ENCODE measurements at places on chromosomes 2 and 18.

- DNase-seq: no peak
These were observed 35.1 kb downstream of the CD28 start for GRCh38 chr2:203741566-203741965.

- DNase-seq: no peak
These were observed 158.9 kb downstream of the DPP4 start for GRCh38 chr2:161915121-161915520.

- DNase-seq: no peak
These were observed 10.6 kb downstream of the LYPD6B start for GRCh38 chr2:149049142-149049541.

DNA sequence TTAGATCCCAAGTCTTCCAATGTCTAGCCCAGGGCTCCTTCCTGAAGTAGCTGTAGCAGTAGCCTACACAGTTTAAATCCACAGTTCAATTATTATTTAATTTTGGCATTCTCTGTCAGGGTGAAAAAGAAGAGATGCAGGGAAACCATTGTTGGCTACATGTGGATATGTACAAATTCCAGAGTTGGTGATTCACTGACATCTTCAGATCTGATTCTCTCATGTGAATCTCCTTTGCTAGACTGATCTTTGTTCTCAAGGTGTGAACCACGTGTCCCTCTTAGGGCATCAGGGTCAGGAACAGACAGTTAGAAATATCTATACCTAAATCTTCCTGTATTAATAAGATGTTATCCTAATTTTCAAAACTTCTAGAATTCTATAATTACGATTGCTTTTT, 36.7 kb downstream of the ADCYAP1 start:
- DNase-seq: no peak

GRCh38 chr2:168705534-168706470, 96.6 kb upstream of the NOSTRIN start:
- DNase-seq: no peak

- DNase-seq: no peak
These were observed 184.7 kb downstream of the SMAD7 start for GRCh38 chr18:48766026-48766425.

- DNase-seq: no peak
These were observed 113.1 kb upstream of the ID2 start for GRCh38 chr2:8568543-8569302.

GRCh38 chr18:34122724-34123334, 101.9 kb downstream of the NOL4 start:
- peak; percentile 52 for DNase-seq

DNA sequence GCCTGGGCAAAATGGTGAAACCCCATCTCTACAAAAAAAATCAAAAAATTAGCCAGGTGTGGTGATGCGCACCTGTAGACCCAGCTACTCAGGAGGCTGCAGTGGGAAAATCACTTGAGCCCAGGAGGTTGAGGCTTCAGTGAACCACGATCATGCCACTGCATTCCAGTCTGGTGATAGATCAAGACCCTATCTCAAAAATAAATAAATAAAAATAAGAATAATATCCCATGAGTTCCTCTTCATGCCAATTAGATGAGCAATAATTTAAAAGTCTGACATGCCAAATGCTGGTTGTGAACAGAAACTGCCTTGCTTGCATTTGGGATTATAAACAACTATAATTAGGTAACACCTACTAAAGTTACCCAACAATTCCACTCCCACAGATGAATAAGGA, 22.1 kb upstream of the ANKRD44 start:
- no peak for DNase-seq

Data from SK-N-DZ (cell line).